Keratinocyte (primary cell): ENCODE measurements at places on chromosomes 2 and 18. TPM values are rescaled to one million over a fixed set of nuclear protein-coding genes. Genes with fewer than 3 reads are reported as not detected.
A peak's percentile ranks its signal among the peaks of the same experiment; 100 is the strongest.

The STARD6 gene
- 0.30 TPM in 1 of 3 replicates, not detected in the others for polyA plus RNA-seq

The GPR39 gene
- 4.7 to 9.1 TPM (median 4.9 TPM) in 3 replicates for polyA plus RNA-seq

The GREB1 gene
- 0.02 to 0.13 TPM (median 0.03 TPM) in 3 replicates for polyA plus RNA-seq

The MATN3 gene
- polyA plus RNA-seq = 0.81 to 2.4 TPM (median 1.4 TPM) in 3 replicates

The CCDC148 gene
- polyA plus RNA-seq = 0.13 to 0.39 TPM (median 0.14 TPM) in 3 replicates

The PLCD4 gene
- 10.2 to 15.3 TPM (median 13.2 TPM) in 3 replicates for polyA plus RNA-seq

The MOCOS gene
- 1.1 to 2.8 TPM (median 2.2 TPM) in 3 replicates for polyA plus RNA-seq

The ZNF892 gene
- 1.5 to 1.6 TPM (median 1.6 TPM) in 3 replicates for polyA plus RNA-seq

- H3K36me3 ChIP-seq = no peaks in the 10 kb centered on the region
- H3K27me3 ChIP-seq = no peaks in the 10 kb centered on the region
- no peak for DNase-seq
These were observed 12.6 kb downstream of the KCNK3 start for GRCh38 chr2:26705126-26705525.

- DNase-seq = no peak
- H3K4me3 ChIP-seq = no peak overlapping the region
These were observed 102.3 kb downstream of the MAPK4 start for GRCh38 chr18:50662177-50662576.

GRCh38 chr2:120346026-120346666, at the start of gene INHBB:
TSS of gene INHBB (plus strand) at chr2:120346136. CDS start at chr2:120346189, 53 bp downstream.
- H3K27ac ChIP-seq = no peak within 1 kb of the TSS
- H3K4me1 ChIP-seq = peaks cover 3% of the 10 kb centered on the region
- H3K4me3 ChIP-seq = peak within 1 kb of the TSS; percentile 20
- no peaks in the 10 kb centered on the region for H3K36me3 ChIP-seq

DNA sequence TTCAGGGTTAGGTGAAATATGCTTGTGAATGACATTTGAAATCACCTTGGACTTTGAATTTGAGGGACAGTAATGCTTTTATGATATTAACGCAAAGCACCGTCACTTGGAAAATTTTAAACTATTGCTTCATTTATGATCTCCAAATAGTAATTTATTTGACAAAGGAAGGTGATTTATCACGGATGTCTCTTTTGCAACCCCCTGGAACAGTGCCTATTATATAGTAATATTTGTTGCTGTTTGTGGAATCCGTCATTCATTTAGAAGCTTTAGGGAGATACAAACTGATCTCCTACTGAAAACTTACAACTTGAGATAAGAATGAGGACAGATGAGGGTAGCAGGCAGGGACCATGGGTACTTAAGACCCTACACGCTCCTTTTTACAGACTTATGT, 10.7 kb upstream of the ZEB2 start:
- H3K4me1 ChIP-seq = no peaks in the 10 kb centered on the region
- no peak for DNase-seq
- H3K27me3 ChIP-seq = peaks cover 13% of the 10 kb centered on the region

- no peaks in the 10 kb centered on the region for H3K27me3 ChIP-seq
- H3K27ac ChIP-seq = no peak overlapping the region
- no peak for DNase-seq
- H3K4me1 ChIP-seq = peaks cover 9% of the 10 kb centered on the region
- H3K36me3 ChIP-seq = no peaks in the 10 kb centered on the region
These were observed 34.1 kb upstream of the VWC2L start for GRCh38 chr2:214376618-214377285.

GRCh38 chr18:9951022-9951859, 37.4 kb downstream of the VAPA start:
- no peaks in the 10 kb centered on the region for H3K27me3 ChIP-seq
- peak overlapping the region; percentile 36 for H3K27ac ChIP-seq
- no peak overlapping the region for H3K4me3 ChIP-seq
- no peak for DNase-seq

- H3K36me3 ChIP-seq = no peaks in the 10 kb centered on the region
- DNase-seq = no peak
- H3K27ac ChIP-seq = no peak overlapping the region
- no peaks in the 10 kb centered on the region for H3K27me3 ChIP-seq
These were observed 16.4 kb downstream of the EEF1B2 start for GRCh38 chr2:206176121-206176520.

GRCh38 chr2:159046966-159047365, 78.5 kb downstream of the TANC1 start:
- no peaks in the 10 kb centered on the region for H3K27me3 ChIP-seq
- H3K36me3 ChIP-seq = peaks cover 9% of the 10 kb centered on the region

GRCh38 chr18:70808481-70809056, 519.7 kb downstream of the SOCS6 start:
- no peaks in the 10 kb centered on the region for H3K27me3 ChIP-seq
- DNase-seq = no peak
- no peaks in the 10 kb centered on the region for H3K4me1 ChIP-seq

- H3K27ac ChIP-seq = no peak overlapping the region
- no peaks in the 10 kb centered on the region for H3K27me3 ChIP-seq
- no peak overlapping the region for H3K4me3 ChIP-seq
- H3K36me3 ChIP-seq = no peaks in the 10 kb centered on the region
These were observed 643.3 kb downstream of the SOCS6 start for GRCh38 chr18:70931942-70932814.

DNA sequence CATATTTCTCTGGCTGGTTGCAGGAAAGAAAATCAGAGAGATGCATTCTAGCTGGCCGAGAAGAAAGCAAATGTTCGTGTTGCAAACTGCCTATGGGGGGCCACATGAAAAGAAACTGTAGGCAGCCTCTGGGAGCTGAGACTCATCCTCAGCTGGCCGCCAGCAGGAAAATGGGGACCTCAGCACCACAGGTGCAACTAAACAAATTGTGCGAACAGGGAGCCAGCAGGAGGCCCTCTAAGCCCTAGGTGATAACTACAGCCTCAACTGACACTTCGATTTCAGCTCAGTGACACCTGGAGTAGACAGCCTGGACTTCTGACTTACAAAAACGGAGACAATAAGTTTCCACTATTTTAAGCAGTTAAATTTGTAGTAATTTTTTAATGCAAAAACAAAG, 107.3 kb downstream of the DTNB start:
- H3K4me3 ChIP-seq = no peak overlapping the region
- no peaks in the 10 kb centered on the region for H3K36me3 ChIP-seq
- DNase-seq = no peak
- H3K27ac ChIP-seq = no peak overlapping the region
- H3K4me1 ChIP-seq = no peaks in the 10 kb centered on the region

DNA sequence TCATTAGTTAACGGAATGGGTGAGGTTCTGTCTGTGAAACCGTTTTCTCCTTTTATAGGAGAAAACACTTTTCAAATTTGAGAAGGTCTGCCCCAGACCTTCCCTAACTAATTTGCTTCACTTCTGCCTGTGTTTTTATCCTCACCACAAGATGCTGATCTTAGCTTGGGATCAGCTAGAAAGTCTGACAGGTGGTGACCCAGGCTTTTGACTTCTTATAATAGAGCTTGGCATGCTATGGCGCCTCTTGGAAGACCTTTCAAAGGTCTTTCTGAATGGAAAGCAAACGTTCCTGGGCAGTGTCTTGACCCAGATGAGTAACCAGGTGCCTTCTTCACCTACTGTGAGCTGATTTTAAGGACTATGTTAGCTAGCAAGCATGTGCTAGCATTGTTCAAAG, 91.4 kb downstream of the LYPD6 start:
- no peaks in the 10 kb centered on the region for H3K27me3 ChIP-seq
- no peak overlapping the region for H3K4me3 ChIP-seq
- H3K36me3 ChIP-seq = no peaks in the 10 kb centered on the region
- DNase-seq = no peak
- peaks cover 19% of the 10 kb centered on the region for H3K4me1 ChIP-seq
- peak overlapping the region; percentile 49 for H3K27ac ChIP-seq

DNA sequence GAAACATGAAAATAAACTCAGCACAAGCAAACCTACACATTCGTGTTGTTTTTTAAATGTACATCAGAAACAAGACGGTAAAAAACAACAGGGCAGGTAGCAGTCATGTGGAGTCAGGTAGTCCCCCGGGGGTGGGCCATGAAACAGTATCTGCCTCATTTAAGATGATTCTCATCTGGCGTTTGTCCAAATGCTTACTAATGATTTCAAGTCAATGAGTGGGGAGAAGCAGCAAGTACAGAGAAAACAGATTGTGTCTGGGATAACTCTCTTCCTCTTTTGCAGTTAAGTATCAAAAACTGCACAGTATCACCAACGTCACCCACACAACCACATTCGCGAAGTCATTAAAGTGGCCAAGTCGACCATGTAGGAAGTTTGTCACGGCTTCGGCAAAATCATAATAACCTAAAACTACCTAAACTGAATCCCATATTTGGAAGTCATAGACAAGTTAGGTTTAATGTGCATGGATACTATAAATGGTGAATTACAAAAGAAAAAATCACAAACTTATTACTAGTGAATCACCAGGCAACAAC, 1.3 kb downstream of the LAPTM4A start:
- no peak for DNase-seq
- peak overlapping the region; percentile 98 for H3K27ac ChIP-seq
- H3K36me3 ChIP-seq = no peaks in the 10 kb centered on the region
- peak overlapping the region; percentile 91 for H3K4me3 ChIP-seq

DNA sequence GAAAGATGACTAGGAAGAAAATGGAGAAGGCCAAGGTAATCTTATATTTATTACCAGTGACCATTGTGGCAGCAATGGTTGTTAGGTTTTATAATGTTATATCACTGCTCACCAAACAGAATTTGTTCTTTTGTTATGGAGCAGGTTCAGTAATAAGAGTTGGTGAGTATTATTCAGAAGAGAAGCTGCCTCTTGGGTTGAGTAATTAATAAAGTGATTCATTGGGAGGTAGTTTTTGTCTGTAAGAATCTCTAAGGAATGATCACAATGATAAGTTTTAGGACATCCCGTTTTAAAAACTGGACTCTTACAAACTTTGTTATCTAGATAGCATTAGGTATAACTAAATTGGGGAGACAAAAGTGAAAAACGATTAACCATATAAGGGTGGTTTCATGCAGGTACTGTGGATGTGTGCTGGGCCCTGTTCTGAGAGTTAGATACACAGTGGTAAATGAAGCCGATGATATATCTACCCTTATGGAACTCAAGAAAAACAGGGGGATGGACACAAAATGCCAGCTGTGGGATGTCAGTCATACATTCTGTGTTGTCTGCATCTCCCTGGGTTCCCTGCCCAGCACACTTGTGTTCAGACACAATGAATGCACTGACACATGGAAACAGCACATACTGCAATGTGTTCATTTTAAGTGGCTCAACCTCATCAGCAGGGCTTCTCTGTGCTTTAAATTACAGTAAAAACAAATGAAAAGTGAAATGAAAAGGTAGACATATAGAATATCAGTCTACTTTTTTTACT, 7.5 kb downstream of the MAP4K4 start:
- peaks cover 14% of the 10 kb centered on the region for H3K36me3 ChIP-seq
- no peak overlapping the region for H3K4me3 ChIP-seq
- peak overlapping the region; percentile 1 for H3K27ac ChIP-seq

- no peaks in the 10 kb centered on the region for H3K27me3 ChIP-seq
- H3K4me3 ChIP-seq = no peak overlapping the region
- H3K4me1 ChIP-seq = no peaks in the 10 kb centered on the region
- H3K27ac ChIP-seq = no peak overlapping the region
- H3K36me3 ChIP-seq = no peaks in the 10 kb centered on the region
These were observed 50.6 kb downstream of the COL5A2 start for GRCh38 chr2:189128970-189129369.

DNA sequence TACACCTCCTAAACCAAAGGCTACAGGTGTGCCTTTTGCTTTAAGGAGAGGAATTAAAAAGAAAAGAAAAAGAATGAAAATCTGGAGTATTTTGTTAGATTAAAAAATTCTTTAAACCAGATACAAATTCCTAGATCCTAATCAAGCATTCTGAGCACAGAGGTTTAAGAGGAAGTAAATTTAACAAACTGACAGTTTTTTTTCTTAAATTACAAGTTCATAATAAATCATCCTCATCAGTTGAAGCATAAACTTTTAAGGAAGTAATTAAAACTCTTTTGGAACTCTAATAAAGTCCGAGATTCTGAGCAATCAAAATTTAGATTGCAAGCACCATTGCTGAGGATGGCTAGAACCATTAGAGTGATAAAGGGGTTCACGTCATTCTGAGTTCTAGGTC, 75.1 kb downstream of the POLE4 start:
- H3K36me3 ChIP-seq = no peaks in the 10 kb centered on the region
- H3K4me1 ChIP-seq = no peaks in the 10 kb centered on the region
- H3K27me3 ChIP-seq = no peaks in the 10 kb centered on the region
- H3K4me3 ChIP-seq = no peak overlapping the region
- no peak for DNase-seq

DNA sequence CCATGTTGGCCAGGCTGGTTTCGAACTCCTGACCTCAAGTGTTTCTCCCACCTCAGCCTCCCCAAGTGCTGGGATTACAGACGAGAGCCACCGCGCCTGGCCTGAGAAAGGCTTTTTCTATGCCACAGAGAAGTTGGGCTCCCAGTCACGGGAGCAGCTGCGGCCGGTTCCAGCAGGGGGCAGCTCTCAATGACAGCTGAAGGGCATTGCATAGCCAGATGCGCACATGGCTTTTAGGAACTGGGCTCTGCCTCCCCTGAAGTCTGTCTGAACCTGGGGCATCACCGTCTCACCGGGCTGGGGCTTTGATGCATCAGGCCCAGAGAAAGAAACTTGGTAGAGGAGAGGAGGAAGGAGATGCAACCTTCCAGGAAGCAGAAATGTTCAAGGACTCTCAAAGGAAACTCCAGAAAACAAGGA, 84.2 kb upstream of the LAPTM4A start:
- H3K36me3 ChIP-seq = no peaks in the 10 kb centered on the region
- H3K27me3 ChIP-seq = no peaks in the 10 kb centered on the region

GRCh38 chr2:48315896-48316194, 214.1 kb upstream of the STON1 start:
- no peaks in the 10 kb centered on the region for H3K27me3 ChIP-seq
- H3K4me3 ChIP-seq = peak overlapping the region; percentile 66
- DNase-seq = no peak
- H3K36me3 ChIP-seq = no peaks in the 10 kb centered on the region
- peak overlapping the region; percentile 91 for H3K27ac ChIP-seq
- peaks cover 8% of the 10 kb centered on the region for H3K4me1 ChIP-seq

DNA sequence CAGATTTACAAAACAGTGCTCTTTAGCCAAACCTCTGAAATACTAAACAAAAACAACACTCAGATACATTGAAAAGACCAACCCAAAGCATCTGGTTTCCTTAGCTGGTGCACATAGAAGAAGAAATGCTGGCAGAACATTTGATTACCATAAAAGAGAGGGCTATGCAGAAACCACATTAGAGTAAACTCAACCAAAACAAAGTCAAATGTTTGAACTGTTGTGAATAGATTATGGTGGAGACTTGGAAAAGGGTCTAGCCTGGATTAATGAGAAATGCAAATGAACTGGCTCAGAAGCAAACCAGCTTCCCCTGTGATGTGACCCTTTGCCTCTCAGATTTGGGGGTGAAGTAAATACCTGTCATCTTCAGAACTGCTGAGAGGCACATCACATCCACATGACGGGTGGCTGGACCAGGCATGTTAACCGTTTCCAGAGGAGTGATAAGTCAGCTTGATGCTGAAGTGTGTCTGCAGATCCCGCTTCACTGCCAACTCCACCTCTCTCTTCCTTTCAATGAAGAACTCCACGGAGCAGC, 153.0 kb downstream of the NRP2 start:
- H3K4me1 ChIP-seq = no peaks in the 10 kb centered on the region
- no peak overlapping the region for H3K27ac ChIP-seq
- no peak overlapping the region for H3K4me3 ChIP-seq
- DNase-seq = no peak
- H3K36me3 ChIP-seq = no peaks in the 10 kb centered on the region
- H3K27me3 ChIP-seq = no peaks in the 10 kb centered on the region

GRCh38 chr2:30968660-30969397, 161.6 kb upstream of the CAPN13 start:
- DNase-seq = no peak
- no peaks in the 10 kb centered on the region for H3K27me3 ChIP-seq
- no peak overlapping the region for H3K4me3 ChIP-seq
- no peaks in the 10 kb centered on the region for H3K4me1 ChIP-seq
- H3K27ac ChIP-seq = no peak overlapping the region

GRCh38 chr2:213238753-213239495, 45.3 kb upstream of the SPAG16 start:
- peaks cover 15% of the 10 kb centered on the region for H3K4me1 ChIP-seq
- peak overlapping the region; percentile 22 for H3K27ac ChIP-seq
- peak overlapping the region; percentile 26 for H3K4me3 ChIP-seq
- DNase-seq = peak; percentile 83
- no peaks in the 10 kb centered on the region for H3K36me3 ChIP-seq
- no peaks in the 10 kb centered on the region for H3K27me3 ChIP-seq
